ENCODE measurements at places on chromosomes 13 and 19. TPM values are rescaled to one million over a fixed set of nuclear protein-coding genes. Genes with fewer than 3 reads are reported as not detected.

DNA sequence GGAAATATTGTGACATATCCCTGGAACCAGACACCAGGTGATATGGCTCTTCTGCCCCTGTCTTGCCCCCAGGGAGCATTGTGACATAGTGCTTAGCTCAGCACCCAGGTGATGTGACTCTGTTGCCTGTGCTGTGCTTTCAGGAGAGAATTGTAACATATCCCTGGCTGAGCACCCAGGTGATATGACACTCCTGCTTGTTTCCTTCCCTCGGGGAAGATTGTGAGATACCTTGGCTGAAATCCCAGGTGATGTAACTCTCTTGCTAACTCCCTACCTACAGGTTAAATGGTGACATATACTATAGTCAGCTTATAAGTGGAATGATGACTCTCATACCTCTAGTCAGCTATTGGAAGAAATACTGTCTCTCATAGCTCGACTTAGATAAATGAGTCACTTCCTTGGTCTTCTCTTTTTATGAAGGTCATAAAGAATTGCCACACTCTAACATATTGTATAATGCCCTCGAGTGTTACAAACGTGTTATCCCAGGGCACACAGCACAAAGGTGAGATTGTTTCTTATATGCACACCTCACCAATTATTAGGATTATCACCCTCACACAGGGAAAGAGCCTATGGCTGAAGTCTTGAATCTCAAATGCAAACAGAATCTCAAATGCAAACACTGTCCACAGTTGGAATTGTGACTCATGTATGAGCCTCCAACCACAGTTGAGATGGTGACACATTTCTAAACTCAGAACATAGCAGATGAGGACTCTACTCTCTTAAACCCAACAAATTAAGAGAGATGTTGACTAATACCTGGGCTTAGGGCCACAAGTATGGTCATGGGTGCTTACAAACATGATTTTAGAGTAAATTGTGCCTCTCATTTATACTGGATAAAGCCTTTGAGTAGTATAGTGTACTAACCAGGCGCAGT, 32.7 kb upstream of the ZNF254 start:
- no peak for DNase-seq

DNA sequence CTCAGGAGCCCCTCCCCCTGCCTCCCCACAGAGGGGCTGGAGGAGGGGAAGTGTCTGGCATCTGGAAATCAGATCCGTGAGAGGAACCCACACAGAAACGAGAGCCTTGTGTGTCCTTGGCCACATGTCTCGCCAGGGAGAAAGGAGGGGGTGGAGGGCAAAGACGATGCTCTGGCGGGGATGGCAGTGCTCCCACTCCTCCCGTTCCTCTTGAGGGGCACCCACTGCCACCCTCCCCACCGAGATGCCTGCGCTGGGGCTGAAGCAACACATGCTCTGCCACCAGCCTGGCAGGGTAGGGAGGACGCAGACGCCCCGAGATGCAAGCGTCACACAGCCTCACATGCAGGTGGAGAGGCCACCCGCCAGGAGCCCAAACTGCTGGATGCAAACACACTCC, 2.8 kb downstream of the ADGRL1 start:
- no peak for DNase-seq

ZNF534 gene
- polyA plus RNA-seq: 0.75 TPM

MYPOP gene
- polyA plus RNA-seq: 4.8 TPM

- DNase-seq: peak; percentile 79
Observed at GRCh38 chr19:4456843-4457653, 546 bp downstream of the UBXN6 start.

DNA sequence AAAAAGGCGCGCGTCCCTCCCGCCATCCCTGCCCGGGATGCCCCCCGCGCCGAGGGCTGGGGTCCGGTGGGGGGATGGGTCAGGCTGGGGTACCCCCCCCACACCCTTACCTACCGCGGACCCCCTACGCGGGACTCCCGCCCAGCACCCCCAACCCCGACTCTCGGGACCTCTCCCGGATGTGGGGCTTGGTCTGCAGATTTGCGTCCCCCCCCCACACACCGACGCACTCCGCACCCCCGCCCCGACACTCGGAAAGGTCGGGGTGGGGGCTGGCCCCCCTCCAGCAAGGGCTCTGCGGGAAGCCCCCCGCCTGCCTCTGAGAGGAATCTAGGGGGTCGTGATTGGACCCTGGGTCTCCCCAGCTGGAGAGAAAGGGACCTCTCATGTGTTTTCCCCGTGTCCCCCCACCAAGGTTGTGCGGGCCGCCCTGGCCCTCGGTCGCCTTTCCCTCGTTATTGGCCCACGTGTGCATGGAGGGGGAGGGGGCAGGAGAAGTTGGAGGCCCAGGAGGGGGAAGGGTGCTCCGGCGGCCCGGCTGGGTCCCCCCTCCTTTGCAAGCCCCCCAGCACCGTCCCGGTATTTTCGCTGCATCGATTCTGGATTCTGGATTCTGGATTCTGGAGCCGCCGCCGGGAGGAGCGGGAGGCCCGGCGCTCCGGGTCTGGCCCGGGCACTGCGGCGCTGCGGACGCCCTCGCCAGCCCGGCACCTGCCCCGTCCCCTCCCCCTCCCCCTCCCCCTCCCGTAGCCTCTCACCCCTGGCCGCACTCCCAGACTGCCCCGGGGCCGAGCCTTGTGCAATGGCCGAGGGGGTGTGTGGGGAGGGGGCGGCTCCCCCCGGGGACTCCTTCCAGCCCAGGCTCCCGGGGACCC, 607 bp downstream of the NFIC start:
- DNase-seq: no peak

MADCAM1 gene
- 11.9 TPM for polyA plus RNA-seq

ECSIT gene
- polyA plus RNA-seq: 54.1 TPM

- DNase-seq: no peak
Observed at GRCh38 chr19:42068756-42069571, 1.0 kb downstream of the GRIK5 start.

KIR2DL3 gene
- polyA plus RNA-seq: not detected

KLF2 gene
- polyA plus RNA-seq: 88.4 TPM

Data from hindlimb muscle (tissue), 1 donor.